ENCODE measurements at places on chromosomes 2 and 18.

- DNase-seq, result no peak
Observed at GRCh38 chr2:129780316-129781270, 198.9 kb upstream of the RAB6C start.

DNA sequence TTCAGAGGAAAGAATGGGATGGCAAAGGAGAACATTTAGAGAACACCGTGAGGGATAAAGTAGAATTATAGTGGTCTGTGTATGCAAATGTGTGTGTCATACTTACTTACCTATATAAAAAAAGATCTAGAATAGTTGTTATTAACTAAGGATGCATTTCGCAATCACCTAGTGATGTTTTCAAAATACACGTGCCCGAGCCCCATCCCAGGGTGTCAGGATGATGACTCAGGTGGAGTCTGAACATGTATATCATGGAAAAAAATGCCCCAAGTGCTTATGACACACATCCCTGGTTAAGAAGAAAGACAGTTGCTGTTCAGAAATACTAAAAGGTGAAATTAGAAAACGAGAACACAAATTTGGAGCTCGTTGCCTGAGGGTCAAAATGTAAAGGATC, 109.0 kb downstream of the CERS6 start:
- DNase-seq, result peak; percentile 15

- no peak for DNase-seq
Observed at GRCh38 chr2:28565033-28565432, 69.2 kb downstream of the PLB1 start.

DNA sequence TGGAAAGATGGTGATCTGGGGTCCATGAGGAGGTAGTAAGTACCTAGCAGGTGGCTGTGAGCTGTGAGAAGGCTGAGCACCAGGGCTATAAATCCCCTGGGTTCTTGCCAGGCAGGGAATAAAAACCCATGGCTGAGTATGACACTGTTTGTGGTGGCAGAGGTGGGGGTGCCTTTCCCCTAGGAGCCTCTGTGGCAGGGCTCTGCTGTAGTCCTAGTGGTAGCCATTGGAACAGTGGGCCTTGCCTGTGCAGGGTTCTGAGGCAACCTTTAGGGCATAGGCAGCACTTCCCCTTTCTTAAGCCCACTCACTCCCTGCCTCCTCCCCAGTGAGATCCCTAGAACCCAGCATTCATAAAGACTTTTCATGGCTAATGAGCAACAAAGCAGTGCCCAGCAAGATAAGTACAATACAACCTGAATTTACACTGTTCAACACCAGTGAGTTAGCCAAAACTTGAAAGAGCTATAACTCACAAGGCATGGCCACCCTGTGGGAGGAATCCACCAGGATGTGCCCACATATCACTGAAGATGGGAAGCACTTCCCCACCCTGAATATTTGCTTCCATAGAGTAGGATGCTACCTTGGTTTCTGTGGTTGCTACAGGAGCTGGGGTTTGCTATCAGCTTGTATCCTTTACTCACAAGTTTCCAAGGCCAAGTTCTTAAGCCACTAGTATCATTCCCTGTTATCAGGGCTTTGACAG, 100.9 kb upstream of the NEUROD1 start:
- peak; percentile 46 for DNase-seq

DNA sequence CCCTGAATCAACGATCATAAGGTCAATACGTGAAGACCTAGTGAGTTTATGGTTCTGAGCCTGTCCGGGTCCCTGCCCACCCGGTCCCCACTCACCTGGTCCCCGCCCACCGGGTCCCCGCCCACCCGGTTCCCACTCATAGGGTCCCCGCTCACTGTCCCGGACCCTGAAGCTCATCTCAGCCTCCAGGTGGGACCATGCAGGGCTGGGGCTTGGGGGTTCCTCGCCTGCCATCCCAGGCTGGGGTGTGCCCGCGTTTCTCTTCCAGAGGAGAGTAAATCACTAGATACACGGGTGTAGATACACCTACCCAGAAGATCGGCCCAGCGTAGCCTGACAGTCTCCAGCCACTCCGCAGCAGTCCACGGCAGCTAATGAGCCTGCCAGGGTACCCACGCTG, 131.5 kb downstream of the MBP start:
- no peak for DNase-seq

GRCh38 chr18:36711813-36712444, 116.9 kb downstream of the TPGS2 start:
- DNase-seq, result peak; percentile 79

DNA sequence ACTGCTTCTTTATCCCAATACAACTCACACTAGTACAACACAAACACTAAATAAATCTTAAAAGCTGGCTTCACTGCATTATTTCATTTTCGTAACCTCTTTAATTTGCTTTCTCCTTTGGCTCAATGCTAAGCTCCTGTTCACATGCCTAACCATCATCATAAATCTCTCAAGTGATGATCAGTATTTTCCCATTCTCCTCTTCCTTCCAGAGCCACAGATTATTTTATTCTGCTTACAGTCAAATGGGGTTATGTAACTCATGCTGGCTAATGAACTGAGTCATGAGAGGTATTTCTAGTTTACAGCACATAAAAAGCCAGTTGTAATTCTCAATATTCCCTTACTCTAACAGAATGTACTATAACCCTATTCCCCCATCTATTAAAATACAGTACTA, 350.4 kb upstream of the ZC3H15 start:
- DNase-seq, result no peak

GRCh38 chr2:239727776-239728600, 297.2 kb downstream of the NDUFA10 start:
- DNase-seq, result no peak

DNA sequence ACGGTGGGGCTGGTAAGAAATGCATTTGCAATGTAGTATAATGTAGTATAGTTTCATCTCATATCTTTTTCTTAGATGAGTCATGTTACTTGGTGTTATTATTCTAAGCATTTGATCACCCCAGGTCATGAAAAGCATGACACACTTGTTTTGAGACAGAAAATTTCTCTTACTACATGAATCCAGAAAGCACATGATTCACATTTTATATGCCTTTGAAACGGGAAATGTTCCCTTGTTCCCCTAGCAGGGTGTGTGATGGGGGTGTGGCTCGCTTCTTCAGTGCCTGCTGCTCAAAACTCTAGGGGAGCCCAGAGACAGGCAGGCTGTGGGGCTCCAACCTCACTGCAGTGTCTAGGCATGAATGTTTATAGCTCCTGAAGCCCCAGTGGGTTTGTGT, 116.0 kb upstream of the RAB27B start:
- no peak for DNase-seq

DNA sequence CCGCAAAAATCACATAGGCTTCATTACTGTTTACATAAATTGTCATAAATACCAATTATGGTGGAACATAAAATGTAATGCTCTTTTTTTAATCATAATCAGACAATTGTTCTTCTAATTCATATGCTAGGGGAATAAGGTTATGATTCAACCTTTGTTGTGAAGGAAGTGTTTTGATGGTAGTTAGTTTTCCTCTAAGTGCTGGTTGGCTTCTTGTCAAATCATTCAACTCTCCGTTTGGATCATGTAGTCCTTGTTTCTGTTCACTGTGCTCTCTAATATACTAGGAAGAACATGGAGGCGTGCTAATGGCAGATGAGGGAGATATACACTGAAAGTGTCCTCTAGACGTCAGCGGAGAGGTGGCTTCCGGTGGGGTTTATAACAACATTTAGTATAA, 1938.0 kb upstream of the PIK3C3 start:
- no peak for DNase-seq

DNA sequence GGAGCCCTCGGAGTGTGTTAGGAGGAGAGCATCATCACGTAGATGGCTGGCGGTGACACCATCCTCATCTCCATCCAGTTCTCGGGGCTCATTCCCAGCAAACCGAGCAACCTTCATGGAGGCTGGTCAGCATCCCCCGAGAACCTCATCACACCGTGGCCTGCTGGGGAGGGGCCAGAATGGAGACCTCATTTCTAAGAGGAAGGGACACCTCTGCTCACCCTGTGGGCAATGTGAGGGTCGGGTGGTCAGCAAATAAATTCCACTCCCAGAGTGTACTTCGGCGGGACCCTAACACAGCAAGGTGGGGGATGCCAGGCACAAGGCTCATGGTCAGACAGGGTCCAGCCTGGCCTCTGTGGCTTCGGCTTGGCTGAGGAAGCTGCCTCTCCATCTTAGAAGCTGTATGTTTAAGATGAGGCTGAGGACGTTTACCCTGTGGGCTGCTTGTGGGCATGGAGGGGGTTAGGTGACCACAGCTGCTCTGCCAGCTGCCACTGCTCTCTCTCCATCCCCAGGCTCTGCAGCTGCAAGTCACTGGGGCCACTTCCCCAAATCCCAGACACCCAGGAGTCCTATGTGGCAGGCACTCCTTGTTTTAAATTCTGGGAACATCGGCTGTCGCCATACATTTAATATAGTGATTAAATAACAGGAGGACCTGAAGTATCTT, 56.5 kb upstream of the PXDN start:
- no peak for DNase-seq

DNA sequence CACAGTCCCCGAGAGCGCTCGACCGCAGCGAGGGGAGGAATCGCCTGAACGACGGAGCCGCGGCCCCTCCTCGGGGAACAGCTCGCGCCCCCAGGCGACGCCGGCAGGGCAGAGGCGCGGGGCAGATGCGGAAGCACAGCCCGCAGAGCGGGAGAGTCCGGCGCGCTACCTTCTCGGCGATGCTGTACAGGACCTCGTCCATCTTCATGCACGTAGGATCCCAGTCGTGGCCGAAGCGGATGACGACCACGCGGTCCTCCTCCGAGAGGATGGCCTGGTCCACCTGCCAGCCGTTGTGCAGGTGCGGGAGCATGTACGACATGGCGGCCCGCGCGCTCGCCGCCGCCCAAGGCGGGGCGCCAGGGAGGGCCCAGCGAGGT, 302 bp downstream of the TXNL4A start:
- DNase-seq, result peak; percentile 60

- no peak for DNase-seq
Observed at GRCh38 chr2:172329774-172330671, 97.4 kb upstream of the ITGA6 start.

DNA sequence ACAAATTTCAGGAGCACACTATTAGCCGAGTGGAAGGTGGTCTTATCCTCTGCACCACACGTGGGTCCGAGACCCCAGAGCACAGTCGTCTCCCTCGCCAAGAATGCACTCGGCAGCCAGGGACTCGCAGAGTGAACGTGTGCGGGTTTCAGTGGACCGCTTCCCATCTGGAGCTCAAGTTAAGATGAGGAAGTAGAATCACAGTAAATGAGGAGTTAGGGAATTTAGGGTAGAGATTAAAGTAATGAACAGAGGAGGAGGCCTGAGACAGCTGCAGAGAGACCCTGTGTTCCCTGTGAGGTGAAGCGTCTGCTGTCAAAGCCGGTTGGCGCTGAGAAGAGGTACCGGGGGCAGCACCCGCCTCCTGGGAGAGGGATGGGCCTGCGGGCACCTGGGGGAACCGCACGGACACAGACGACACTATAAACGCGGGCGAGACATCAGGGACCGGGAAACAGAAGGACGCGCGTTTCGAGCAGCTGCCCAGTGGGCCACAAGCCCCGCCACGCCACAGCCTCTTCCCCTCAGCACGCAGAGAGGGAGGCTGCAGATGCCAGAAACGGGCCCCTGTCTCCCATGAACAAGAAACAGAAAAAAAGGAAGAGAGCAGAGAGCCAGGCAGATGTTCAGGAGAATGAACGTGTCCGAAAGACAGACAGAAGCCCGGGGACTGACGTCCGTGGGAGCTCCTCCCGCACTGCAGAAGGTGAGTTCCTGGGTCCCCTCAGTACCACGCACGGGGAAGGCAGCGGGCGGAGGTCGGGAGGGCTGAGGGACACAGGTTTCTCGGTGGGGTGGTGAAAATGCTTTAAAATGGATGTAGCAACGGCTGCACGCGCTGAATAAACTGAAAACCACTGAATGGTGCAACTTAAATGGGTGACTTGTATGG, 5.4 kb upstream of the KCNG2 start:
- no peak for DNase-seq

DNA sequence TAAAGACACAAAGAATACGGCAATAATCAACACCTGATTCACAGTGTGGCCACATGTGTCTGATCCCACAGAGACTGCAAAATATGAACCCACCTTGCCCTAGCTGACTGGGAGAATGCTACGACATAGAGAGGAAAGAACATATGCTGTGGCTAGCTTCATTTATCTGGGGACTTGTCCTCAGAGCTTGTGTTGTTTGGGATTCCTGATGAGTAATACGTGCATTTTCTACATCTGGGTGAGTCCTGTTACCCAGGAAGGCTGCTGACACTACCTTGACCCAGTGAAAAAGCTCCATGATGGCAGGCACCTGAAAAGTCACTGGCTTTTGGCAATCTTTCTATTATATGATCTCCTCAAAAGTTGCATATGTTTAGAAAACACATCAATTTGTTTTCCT, 427.7 kb upstream of the LYPD1 start:
- no peak for DNase-seq

GRCh38 chr2:10837298-10838266, 25.0 kb upstream of the PDIA6 start:
- no peak for DNase-seq

- peak; percentile 63 for DNase-seq
Observed at GRCh38 chr2:158753641-158754611, 41.2 kb upstream of the DAPL1 start.

DNA sequence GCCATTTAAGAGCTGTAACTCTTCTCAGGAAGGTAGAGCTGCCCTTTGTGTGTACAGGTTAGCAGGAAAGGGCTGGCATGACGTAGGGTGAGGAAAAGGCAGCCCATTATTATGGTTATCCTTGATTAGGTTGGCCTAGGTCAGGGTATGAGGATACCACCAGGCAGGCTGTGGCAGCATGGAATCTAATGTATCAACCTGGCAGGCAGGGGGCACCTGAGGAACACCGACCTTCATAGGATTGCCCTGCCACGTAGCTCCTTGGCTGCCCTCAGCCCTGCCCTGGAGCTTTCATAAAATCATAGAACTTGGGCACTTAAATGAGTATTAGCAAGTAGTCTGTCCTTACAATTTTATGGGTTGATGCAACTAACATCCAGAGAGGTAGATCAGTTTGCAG, 261.6 kb downstream of the LTBP1 start:
- DNase-seq, result no peak

GRCh38 chr2:168495524-168495923, 39.5 kb downstream of the CERS6 start:
- DNase-seq, result no peak

DNA sequence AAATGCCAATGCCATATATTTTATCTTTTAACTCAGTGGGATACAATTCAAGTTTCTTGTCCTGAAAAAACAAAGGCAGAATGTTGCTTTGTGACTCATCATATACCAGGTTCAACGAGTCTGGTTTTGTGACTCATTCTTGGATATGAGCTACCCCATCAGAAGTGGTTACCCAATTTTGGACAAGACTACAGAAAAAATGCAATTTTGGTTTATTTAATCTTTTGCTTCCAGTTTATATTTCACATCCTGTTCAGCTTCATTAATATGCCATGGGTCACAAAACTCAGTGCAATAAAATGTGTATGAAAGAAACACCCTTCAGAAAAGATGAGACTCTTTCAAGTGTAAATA, 25.0 kb downstream of the FN1 start:
- peak; percentile 82 for DNase-seq

- DNase-seq, result peak; percentile 2
Observed at GRCh38 chr18:50240080-50240563, 26.2 kb downstream of the CFAP53 start.

GRCh38 chr2:140376686-140377085, 1596.5 kb upstream of the NXPH2 start:
- DNase-seq, result no peak

All from ACHN (cell line).